ENCODE measurements at places on chromosomes 4 and X. TPM values are rescaled to one million over a fixed set of nuclear protein-coding genes. Genes with fewer than 3 reads are reported as not detected.

CCDC149 gene
- 10.6 TPM for total RNA-seq

CHRDL1 gene
- total RNA-seq, result not detected

MAGEB2 gene
- not detected for total RNA-seq

HPGD gene
- 5.1 TPM for total RNA-seq
